ENCODE measurements at places on chromosomes 5 and 9.

DNA sequence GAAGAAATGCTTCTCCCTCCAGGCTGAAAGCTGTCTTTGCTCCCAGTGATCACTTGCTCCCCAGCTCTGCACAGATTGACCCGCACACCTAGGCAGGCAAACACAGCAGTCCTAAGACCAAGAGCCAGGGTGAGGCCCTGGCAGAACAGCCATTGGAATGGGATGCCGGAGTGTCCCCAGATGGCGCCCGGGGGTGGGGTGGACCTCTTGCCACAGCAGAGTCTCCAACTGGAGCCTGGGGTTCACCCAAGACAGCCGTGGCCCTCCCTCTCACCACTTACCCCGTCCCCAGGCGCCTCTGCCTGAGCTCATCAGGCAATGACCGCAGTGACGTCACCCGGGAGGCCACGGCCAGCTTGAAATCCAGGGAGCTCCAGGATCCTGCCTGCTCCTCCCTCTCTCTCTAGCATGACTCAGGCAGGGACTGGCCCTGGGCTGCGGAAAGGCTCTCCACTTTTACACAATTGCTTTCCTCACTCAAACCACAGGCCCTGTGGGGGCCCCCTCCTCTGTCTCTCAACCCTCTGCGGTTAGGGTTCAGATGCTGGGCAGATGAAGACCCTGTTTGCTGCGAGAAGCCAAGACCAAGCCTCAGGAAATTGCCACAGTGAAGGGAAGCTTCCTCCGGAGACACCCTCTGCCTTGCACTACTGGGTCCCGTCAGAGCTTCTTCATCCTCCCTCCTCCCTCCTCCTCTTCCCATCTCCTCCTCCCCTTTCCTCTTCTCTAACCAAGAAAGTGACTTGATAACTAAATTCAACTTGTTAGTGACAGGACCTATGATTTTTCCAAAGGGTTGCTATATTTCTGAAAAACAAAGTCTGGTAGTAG is 24.3 kb upstream of the PTGES start:
- DNase-seq = no peak

DNA sequence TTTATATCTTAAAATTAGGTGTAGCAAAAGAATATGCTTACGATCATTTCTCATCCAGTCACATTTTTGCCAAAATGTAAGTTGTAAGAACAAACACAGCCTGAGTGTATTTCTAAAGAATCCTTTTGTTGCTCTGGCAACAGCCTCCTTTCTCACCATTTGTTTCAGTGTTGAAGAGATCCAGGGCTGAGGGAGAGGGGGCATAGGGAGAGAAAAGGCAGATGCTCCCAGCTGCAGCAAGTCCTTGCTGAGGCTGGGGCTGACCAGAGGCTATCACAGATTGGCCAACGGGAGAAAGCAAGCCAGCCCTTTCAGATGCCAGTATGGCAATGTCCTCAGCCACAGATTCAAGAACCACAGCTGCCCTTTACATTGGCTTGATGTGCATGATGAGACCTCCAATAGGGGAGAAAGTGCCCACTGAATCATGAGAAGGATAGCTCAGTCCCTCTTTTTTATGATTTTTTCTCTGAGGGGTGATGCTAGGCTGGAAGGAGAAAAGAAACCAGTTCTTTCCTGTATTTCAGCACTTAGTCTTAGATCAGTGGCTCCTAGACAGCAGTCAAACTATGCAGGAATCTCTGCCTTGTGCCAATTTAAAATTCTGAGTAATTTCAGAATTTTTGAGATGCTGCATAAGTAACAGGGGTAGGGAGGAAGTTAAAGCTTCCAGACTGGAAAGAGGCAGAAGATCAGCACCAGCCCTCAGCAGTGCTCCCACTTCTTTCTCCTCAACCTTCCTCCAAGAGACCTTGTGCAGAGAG is 142.1 kb downstream of the LHFPL2 start:
- no peak for DNase-seq

DNA sequence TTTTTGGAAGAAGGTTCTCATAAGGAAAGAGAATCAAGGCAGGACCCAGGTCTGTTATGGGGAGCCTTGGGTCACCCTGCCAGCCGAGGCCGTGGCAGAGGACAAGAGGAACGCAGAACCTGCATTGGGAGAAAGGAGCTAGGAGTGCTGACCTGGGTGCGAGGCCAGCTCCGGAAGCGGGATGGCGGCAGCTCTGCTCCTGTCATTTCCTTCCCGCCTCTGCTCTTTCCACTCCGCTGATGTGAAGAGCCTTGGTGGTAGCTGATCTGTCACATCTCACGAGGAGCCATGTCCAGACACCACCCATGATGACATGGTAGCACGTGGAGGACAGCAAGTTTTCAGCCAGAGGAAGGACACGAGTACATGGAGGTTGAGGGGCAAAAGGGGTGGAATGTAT is 109.5 kb upstream of the COL5A1 start:
- no peak for DNase-seq

DNA sequence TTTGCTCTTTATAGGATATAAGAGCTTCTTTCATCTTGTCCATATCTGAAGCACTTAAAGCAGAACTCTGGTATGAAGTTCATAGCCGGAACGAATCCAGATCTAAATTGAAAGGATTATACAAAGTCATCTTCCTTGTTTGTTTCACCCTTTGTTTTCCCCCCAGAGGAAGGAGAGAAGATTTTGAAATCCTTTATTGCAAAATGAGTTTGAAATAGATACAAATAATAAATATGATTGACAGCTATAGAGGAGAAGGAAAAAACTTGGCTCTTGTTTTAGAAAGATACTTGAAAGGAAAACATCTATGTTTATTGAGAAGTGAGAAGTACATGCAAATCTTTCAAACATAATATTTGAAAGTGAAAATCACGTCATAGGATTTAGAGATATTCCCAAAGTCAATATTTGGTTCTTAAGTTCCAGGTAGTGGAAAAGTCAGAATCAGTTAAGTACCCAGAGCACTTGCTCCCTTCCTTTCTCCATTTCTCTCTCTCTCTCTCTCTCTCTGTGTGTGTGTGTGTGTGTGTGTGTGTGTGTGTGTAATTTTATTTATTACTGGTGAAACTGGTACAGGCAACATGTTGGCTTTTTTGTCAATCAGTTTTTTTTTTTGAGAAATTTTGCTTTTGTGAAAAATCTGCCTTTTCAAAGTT is 27.2 kb downstream of the PAM start:
- no peak for DNase-seq

DNA sequence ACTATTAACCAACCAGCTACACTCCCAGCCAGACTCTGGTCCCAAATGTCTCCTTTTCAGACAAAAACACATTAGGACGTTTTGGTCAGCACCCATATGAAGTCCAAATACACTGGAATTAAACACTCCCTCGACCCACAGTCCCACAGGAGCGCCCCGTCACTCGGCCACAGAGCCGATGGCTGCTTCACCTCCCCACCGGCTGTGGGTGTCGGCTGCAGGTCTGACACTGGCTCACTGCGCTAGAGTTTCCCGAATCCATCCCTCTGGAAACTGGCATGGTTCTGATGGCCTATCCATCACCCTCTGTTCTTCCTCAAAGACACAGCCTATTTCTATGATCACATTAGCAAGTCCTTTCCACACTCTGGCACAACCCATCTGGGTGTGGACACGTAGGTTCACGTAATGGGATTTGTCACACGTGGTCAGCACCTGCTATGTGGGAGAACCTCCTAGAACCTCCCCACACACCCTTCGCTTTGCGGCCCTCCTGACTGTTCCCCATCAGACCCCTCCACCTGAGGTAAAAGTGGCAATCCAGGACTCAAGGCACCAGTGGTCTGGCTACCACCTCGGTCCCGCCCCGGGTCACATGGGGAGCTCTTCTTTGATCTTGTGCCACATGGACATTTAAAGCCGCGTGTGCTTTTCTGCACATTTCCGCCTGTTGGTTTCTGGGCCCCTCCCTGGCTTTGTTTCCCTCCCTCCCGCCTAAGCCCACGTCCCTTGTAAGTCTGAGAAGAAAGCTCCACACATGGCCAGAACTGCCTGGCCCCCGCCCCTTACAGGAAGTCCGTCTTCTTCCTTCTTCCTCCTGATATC is 131.1 kb upstream of the PHYKPL start:
- no peak for DNase-seq

GRCh38 chr5:81344736-81345135 is 43.3 kb downstream of the ZCCHC9 start:
- no peak for DNase-seq

GRCh38 chr9:105993116-105993854 is 298.9 kb downstream of the TMEM38B start:
- DNase-seq = no peak

DNA sequence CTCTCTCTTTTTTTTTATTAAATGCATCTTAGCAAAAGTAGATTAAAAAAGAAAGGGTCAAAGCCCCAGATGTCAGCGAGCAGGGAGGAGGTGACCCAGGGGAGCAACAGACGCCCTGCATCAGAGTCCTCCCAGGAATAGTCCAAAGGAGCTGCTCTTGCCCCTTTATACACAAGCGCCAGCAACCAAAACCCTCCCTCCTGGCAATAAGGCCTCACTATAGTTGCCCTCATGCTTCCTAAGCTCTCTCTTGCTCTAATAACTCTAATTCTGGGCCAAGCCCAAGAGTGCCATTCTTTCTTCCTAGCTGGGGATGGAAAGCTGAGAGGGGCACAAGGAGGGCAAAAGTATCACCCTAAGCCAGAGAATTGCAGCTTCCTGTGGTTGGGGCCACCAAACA is 26.3 kb downstream of the PCDHGC5 start:
- no peak for DNase-seq

DNA sequence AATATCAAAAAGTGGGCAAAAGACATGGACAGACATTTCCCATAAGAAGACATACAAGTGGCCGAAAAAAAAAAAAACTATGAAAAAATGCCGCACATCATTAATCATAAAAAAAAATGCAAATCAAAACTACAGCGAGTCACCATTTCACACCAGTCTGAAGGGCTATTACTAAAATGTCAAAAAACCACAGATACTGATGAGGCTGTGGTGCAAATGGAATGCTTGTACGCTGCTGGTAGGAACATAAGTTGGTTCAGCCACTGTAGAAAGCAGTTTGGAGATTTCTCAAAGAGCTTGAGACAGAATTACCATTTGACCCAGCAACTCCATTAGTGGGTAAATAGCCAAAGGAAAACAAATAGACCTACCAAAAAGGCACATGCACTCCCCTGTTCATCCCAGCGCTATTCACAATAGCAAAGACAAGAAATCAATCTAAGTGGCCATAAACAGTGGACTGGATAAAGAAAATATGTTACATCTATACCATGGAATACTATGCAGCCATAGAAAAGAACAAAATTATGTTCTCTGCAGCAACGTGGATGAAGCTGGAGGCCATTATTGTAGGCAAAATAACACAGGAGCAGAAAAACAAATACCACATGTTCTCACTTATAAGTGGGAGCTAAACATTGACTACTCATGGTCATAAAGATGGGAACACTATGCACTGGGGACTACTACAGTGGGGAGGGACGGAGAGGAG is 110.6 kb upstream of the BOD1 start:
- no peak for DNase-seq

DNA sequence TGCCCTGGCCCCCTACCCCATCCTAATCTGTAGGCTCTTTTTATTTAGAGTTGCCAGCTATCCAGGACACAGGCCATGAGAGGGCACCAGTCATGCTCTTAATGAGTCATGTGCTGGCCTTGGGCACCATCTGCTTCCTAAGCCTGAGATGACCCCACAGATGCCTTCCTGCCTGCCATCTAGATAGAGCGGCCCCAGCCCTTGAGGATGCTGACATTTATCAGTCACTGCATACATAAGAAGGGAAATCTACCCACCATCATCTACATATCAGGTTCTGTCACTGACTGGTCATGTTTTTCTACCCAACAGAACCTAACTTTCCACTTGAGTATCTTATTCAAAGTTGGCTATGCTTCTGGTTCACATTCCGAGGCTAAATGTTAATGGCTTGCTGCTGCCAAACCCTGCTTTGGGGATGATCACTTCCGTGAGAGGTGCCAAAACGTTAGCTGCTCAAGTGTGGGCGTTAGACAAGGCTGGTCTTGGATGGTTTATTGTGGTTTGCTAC is 49.9 kb upstream of the TTC23L start:
- DNase-seq = no peak

GRCh38 chr9:77679088-77679487 is 31.0 kb upstream of the GNA14 start:
- DNase-seq = no peak

DNA sequence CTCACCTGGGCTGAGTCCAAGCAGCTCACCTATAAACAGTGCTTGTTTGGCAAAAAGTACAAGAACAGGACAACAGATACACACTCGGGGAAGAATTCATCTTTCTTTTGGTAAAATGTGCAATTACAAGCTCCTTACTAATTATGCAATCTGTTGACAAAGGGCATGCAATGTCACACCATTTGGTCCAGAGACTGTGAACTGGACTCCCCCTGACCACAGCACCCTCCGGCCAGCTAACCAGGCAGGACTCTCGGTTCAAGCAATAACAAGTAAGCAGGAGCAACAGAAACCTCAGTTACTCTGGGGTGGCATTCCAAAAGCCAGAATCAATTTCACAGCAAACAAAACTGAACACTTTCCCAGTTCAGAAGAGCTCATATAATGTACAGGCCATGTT is 113.8 kb downstream of the GNAQ start:
- no peak for DNase-seq

DNA sequence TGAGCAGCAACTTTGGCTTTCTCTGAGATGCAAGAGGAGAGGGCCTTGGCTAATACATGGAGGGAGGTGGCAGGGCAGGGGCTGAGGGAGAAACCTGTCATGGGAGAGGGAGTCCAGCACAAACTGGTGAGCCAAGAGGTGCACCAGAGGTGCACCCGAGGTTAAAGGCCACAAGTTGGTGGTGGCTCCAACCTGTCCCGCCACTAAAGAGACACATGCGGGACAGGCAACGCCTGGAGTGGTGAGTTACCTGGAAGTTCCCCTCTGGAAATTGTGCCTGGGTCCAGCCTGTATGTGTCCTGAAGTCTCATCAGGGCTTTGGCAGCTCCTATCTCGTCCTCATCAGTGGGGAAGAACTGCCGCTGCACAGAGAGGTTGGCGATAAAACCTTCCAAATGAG is 14.0 kb downstream of the P4HA2 start:
- DNase-seq = no peak

DNA sequence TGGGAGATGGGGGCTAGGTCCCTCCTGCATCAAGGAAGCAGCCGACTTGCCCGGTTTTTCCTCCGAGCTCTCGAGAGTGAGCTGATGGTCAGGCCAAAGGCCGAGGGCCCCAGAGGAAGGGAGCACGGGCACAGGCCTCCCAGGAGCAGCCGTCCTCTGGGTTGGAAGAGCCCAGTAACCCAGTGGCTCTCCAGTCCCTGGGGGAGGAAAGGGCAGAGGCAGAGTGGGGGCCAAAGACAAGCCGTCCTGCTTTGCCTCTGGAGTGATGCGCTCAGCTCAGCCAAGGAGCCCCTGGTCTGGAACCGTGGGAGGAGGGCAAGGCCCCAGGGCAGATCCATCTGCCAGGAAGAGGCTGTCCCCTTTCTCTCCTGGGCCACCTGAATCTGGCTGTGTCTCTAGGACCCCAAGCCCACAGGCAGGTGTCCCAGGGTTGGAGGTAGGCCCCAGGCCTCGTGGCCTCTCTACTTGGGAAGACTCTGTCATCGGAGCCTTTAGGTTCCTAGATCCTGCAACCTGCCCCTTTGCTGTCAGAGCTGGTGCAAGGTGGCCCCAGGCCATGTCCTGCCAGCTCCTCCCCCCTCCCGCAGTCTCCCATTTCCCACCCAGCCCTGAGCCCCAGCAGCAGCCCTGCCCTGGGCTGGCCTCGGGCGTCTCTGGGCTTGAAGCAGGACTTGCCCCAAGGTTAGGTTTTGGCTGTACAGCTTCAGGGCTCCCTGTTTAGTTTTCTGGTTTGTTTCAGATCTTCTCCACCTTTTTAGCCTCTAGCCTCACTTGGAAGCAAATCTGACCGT is 224.1 kb downstream of the CACNA1B start:
- no peak for DNase-seq
